ENCODE measurements at places on chromosomes 2 and 18. TPM values are rescaled to one million over a fixed set of nuclear protein-coding genes. Genes with fewer than 3 reads are reported as not detected.

GPR45 gene
- total RNA-seq: not detected

IL1A gene
- total RNA-seq: not detected

ZAP70 gene
- 404 TPM for total RNA-seq

DNA sequence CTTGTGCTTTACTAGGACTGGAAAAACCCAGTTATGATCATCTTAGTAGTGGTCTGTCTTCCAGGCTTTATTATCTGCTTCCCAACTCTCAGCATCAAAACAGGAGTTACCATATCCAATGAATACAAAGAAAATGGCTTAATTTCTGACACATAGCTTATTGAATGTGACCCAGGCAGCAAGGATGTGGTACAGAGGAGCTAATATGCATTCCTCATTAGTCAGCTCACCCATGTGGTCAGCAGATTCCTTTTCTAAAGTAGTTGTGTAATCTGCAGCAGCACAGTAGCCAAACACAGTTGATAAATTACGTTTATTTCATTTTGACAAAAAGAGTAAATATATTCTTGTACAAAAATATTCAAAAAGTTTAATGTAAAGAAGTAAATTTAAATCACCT, 43.6 kb downstream of the TSPYL6 start:
- DNase-seq: no peak

- DNase-seq: no peak
Observed at GRCh38 chr18:49081511-49082155, 130.9 kb upstream of the SMAD7 start.

GRCh38 chr2:176066645-176067588, 16.8 kb downstream of the EVX2 start:
- DNase-seq: no peak

- no peak for DNase-seq
Observed at GRCh38 chr2:74668087-74668486, 14.0 kb downstream of the SEMA4F start.
